ENCODE measurements at places on chromosomes 7 and 10.
A peak's percentile ranks its signal among the peaks of the same experiment; 100 is the strongest.

- DNase-seq = no peak
Observed at GRCh38 chr10:53469383-53469782, 696.8 kb upstream of the MBL2 start.

DNA sequence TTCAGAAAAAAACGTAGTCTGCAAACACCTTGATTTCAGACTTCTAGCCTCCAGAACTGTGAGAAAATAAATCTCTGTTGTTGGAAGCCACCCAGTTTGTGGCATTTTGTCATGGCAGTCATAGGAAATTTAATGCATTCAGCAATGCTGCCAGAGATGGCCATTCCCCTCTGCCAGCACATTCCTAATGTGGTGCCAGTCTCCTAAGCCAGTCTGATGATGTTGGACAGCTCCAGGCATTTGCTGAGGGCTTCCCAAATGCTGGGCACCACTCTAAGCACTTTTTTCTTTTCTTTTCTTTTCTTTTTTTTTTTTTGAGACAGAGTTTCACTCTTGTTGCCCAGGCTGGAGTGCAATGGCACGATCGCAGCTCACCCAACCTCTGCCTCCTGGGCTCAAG is 666.7 kb upstream of the C7orf33 start:
- no peak for DNase-seq

- DNase-seq = no peak
Observed at GRCh38 chr7:157234271-157234670, 95.5 kb downstream of the UBE3C start.

GRCh38 chr7:24907311-24907886 is 72.6 kb downstream of the OSBPL3 start:
- peak; percentile 42 for DNase-seq

DNA sequence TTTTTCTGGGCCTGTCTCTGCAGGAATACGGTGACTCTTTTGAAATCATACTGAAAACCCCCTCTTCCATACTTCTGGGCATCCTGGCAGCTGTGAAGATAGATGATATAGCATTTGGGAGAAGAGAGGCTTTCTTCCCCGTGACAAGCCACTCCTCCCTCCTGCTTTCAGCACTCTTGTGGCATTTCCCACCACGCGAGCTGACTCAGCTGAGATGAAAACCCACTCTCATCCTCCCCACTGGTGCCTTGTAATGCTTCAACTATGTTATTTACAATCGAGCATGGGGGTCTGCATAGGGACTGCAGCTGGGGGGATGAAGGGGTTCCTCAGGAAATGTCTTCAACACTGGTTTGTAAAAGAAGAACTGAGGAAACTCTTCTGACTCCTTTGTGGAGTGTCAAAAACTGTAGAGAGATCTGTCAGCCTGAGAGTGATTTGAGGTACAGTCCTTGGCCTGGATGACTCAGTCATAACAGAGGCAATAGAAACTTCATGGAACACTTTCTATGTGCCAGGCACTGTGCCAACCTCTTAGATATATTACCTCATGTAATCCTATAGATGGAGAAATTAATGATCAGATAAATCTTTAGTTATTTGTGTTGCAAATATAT is 1.7 kb upstream of the TBATA start:
- peak; percentile 15 for DNase-seq

- DNase-seq = no peak
Observed at GRCh38 chr7:105003872-105004510, 10.0 kb upstream of the KMT2E start.

GRCh38 chr10:96960872-96961271 is 128.8 kb downstream of the LCOR start:
- DNase-seq = no peak

GRCh38 chr7:155182406-155182970 is 112.4 kb downstream of the HTR5A start:
- no peak for DNase-seq

DNA sequence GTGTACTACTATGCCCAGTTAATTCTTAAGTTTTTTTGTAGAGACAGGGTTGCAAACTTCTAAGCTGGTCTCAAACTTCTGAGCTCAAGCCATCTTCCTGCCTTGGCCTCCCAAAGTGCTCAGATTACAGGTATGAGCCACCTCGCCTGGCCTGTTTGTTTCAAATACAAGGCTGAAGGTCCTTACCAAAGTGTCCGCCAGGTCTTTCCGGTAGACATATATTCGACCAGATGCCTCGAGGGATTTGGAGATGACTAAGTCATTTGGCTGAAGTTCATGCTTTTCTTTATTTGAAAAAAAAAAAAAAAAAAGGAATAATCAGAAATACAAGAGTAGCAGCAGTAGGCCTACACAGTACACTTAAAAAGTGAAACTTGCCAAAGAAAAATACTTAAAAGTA is 204.5 kb upstream of the CDCA7L start:
- DNase-seq = no peak

GRCh38 chr10:103923502-103923901 is 5.5 kb upstream of the STN1 start:
- DNase-seq = no peak

DNA sequence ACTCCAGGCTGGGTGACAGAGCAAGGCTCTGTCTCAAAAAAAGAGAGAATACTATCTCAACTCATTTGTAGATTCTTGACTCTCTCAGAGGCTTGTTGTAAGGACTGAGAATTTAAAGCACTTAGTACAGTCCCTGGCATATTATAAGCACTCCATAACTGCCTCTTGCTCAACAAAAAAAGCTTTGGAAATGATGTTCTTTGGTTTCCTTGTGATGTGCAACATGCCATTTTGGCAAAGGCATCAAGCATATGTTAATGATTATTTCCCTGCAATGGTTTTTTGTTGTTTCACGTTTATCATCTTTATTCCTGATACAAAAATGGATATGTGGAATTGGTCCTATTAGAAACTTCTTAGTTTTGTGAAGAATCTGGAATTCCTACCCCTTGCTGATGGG is 15.7 kb downstream of the NOLC1 start:
- no peak for DNase-seq

DNA sequence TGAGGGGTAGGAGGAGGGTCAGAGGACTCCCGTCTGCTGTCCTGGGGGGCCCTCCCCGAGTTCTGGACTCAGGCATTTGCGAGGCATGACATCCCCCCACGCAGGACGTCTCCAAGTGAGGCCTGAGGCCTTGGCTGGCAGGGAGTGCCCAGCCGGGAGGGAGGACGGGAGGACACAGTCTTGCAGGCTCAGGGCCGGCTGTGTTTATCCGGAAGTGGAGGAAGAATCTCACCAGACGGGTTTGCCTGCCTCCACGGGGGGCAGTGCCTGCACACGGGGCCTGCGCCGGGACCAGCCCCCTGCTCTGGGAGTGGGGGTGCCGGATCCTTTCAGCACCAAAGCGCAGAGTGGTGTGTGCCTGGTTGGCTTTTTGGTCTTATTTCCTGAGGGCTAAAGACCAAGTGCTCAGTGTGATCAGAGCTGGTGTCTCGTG is 10.9 kb downstream of the PWWP2B start:
- DNase-seq = no peak

DNA sequence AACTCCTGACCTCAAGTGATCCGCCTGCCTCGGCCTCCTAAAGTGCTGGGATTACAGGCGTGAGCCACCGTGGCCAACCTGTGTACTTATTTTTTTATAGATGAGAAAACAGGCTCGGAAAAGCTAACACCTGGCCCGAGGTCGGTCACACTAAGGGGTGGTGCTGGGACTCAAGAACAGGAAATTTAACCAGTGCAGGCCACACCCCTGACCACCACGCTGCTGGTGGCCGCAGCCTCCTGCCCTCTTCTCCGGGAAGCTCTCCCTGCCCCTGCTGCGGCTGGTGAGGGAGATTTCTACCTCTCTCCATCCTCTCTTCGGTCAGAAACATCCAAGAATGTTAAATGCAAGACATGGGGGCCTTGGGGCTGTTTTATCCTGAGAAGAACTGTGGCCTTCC is 63.2 kb downstream of the TNRC18 start:
- DNase-seq = no peak

DNA sequence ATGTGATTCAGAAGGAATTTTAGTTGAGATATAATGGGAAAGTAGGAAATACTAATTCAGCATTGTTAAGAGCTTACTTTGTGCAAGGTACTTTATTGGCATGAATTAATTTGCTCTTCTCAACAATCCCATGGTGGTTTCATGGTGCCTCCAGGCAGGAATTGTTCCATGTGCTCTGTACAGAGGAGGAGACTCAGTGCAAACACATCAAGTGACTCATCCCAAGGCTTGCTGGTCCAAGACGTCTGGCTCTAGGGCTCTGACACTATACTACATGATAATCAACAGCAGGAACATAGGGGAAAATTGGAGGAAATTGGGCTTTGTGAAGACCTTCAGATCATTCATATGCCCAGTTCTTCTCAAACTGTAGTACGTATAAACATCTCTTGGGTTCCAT is 66.5 kb upstream of the PRKG1 start:
- DNase-seq = no peak

DNA sequence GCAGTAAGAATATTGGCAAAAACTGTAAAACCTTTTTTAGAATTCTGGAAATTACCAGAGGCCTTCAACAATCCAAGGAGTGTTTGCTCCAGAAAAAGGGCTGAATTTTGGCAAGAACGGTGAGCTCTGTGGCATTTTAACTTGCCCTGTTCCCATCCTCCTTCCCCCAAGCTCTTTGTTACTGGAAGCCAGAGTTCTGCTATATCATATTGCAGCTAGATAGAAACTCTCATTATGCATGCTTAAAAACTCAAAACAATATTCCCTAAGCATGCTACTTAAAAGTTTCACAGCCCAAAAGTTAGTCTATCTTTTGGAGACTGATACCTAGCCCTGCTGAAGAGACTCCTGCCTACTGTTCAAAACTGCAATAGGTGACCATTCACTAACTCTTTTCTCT is 70.6 kb upstream of the GPR37 start:
- DNase-seq = no peak

GRCh38 chr7:146492017-146492416 is 375.4 kb downstream of the CNTNAP2 start:
- no peak for DNase-seq

DNA sequence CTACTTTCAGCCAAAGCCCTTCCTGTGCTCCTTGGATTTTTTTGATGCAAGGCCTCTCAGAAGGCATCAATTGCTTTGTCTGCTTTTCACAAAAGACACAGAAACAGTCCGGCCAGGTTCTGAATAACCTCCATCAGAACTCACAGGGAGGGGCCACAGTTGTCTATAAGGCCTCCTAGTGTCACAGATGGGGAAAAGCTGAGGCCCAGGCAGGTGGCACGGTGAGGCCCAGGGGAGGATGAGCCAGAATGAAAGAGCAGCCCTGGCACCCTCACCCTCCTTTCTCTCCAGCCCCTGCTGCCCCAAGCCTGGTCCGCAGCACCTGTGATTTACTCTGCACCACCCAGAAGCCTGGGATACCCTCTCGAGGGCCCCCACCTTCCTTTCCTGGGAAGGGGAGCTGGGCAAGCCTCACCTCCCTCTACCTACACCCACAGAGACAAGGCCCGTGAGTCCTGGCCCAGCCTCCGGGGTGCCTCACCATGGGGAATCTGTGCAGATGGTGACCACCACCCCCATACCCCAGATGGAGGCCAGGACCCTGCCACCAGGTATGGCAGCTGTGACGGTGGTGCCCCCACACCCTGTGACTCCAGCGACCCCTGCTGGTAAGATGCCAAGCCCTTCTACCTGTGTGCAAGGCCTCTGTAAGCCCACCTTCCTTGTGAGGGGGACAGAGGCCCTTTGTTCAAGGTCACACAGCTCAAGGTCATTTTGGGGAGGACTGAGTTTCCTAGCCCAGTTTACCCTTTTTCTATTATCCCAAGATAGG is 26.2 kb upstream of the ZNF467 start:
- peak; percentile 69 for DNase-seq

GRCh38 chr10:84244651-84245270 is at the start of gene RGR:
TSS of gene RGR (plus strand) at chr10:84245053. CDS start at chr10:84245091, 38 bp downstream.
- DNase-seq = no peak

GRCh38 chr10:89576022-89576421 is 40.6 kb upstream of the SLC16A12 start:
- DNase-seq = no peak

DNA sequence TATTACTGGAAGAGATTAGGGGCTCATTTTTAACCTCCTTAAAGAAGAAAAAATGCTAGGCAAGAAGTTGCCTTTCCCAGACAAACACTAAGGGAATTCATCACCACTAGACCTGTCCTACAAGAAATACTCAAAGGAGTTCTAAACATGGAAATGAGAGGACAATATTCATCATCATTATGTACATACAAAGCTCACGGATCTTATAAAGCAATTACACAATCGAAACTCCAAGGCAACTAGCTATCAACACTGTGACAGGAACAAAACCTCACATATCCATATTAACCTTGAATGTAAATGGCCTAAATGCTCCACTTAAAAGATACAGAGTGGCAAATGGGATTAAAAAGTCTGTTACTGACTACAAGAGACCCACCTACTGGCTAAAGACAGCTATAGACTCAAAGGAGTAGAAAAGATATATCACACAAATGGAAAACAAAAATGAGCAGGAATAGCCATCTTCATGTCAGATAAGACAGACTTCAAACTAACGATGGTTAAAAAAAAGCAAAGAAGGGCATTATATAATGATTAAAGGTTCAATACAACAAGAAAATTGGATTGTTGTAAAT is 246.6 kb downstream of the ADRA2A start:
- no peak for DNase-seq

- DNase-seq = no peak
Observed at GRCh38 chr7:143316492-143316891, 581 bp downstream of the CLCN1 start.

GRCh38 chr7:121608785-121609184 is 212.7 kb upstream of the FAM3C start:
- no peak for DNase-seq

DNA sequence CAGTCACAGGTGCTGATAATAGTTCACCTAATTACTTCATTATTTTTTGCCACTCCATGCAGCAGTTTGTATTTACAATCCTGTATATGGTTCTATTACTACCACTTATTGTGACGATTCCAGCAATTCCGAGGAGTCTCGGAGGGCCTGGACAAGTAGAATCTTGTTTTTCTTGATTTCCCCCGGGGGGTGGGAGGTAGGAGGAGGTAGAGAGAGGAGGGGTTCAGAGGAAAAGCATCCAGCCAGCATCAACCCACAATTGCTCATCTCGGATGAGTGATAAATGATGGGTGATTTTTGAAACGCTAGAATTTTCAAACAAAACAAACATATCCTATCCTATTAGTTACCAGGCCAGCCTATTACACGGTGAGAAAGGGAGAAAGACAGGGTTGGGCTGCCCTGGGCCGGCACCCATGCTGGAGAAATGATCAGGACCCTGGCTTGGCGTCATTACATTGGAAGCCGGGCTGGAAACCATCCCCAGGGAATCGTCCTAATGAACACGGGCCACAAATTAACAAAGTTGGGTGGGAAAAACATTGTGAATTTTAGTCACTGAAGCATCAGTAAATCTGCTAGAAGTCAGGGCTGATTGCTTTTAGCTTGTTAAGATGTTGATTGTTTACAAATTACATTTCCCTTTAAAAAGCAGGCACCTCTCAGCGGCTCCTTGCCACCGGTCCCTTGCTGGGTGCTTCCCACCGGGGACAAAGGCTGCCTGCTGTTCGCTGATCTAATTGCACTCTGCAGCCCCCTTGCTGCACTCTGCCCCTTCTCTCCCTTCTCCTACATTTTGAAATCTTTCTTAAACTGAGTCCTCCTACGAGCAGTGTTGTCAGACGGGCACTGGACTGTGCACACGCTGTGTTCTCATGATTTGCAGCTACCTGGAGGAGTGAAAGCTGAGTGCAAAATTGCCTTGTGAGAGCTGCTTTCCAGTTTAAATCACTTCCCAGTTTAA is 95.5 kb downstream of the FAM204A start:
- no peak for DNase-seq

- no peak for DNase-seq
Observed at GRCh38 chr10:97229322-97230015, 43.7 kb upstream of the SLIT1 start.

Measured in activated T-cell treated with anti-CD3 and anti-CD28 coated beads, Interleukin-2, amount 50 U/mL, for 72 hours (primary cell).